ENCODE measurements at places on chromosomes 2 and 18. TPM values are rescaled to one million over a fixed set of nuclear protein-coding genes. Genes with fewer than 3 reads are reported as not detected.

The CCT4 gene
- 179 TPM for polyA plus RNA-seq

DNA sequence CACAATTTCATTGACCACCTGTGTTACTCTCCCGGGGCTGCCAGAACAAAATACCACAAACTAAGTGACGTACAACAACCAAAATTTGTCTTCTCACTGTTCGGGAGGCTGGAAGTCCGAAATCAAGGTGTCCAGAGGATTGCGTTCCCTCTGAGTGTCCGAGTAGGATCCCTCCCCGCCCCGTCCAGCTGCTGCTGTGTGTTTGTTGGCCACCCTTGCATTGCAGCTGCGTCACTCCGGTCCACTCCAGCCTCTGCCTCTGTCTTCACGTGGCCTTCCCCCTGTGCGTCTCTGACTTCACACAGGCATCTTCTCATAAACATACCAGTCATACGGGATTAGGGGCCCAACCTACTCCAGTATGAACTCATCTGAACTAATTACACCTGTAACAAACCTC is 251.8 kb upstream of the SMIM21 start:
- DNase-seq: no peak

- DNase-seq: no peak
These were observed 193.8 kb upstream of the STK17B start for GRCh38 chr2:196365145-196365544.

The FABP1 gene
- 18.6 TPM for polyA plus RNA-seq

GRCh38 chr2:236177967-236178889 is 10.0 kb upstream of the GBX2 start:
- no peak for DNase-seq

- no peak for DNase-seq
These were observed 201.2 kb downstream of the CCDC178 start for GRCh38 chr18:33239298-33239697.

The PLB1 gene
- 1.3 TPM for polyA plus RNA-seq

- no peak for DNase-seq
These were observed 43.3 kb downstream of the SNED1 start for GRCh38 chr2:241041589-241042158.

- no peak for DNase-seq
These were observed at the start of gene EVX2 for GRCh38 chr2:176083796-176084261. Gene EVX2 (minus strand): TSS chr2:176083962. CDS start chr2:176083776, 186 bp downstream.

DNA sequence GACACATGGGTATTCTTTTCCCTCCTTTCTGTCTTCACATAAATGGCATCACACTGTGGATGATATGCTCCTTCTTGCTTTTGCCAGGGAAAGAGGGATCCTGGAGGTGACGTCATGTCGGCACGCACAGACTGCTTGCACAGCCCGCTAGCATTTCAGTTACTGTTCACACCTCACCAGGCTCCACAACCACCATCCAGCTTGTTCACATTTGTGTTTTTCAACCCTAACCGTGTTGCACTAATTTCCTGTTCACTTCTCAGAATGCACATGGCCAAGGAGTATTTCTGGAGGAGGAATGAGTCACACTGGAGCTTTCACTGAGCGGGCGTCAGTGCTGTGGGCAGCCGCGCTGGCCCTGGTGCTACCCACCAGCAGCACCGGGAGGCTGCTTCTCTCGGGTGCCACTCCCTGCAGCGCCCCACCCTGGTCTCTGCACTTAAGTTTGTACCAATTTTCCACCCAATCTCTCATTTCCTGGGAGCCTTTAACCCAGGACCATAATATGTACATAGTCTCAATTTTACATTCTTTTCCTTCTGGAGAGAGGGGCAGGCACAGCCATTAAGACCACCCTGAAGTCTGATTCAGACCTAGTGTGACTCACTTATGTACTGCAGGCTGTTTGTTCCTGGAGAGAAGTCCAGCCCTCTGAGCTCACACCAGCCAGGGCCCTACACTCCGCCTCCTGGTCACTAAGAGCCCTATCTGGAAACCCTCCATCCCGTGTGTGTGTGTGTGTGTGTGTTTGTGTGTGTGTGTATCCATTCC is 65.1 kb downstream of the MBP start:
- no peak for DNase-seq

The CPO gene
- 2.0 TPM for polyA plus RNA-seq

DNA sequence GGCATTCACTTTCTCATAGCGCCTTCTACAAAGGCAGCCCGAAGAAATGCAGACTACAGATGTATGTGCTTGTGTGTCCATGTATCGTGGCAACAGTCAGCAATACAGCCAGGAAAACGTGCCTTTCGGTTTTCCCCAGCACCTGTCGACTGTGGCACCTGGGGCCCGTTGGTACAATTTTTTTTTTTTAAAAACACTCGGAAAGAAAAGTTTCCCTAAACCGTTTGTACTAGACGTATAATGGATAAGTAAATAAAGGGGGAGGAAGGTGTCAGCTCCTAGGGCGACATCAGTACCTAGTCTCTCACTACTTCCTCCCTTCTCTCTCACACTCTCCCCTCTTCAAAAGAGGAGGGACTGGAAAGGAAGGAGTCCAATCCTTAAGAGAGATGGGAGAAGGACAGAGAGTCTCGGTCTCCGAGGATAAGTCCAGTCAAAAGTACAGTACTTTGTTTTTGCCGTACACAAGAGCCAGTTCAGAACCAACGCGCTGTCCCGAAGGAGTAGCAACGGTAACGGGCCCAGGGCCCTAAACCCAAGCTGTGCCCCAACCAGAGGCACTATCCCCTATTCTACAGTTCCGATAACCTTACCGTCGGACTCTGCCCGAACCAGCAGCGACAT is 759 bp downstream of the PPP4R3B start:
- peak; percentile 41 for DNase-seq

DNA sequence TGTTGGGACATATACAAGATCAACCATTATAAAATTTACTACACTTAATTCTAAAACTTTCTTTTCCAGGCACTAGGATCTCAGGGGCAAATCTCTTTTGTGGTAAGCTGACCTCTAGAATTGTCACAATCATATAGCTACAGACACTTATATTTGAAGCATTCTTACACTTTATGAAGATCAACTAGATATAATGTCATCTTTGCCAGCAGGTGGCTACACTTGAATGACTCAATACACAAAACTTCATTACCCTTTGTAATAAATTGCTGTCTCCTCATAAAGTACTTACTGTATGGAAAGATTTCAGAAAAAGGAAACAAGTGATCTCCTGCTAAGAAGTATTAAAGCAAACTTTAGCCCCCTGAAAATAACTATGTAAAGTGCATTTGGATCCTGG is 77.8 kb downstream of the RDH14 start:
- no peak for DNase-seq

The ACMSD gene
- polyA plus RNA-seq: 30.0 TPM

GRCh38 chr2:231711677-231712450 is 3.5 kb downstream of the PTMA start:
- no peak for DNase-seq

GRCh38 chr2:187422282-187422681 is 25.8 kb downstream of the CALCRL start:
- DNase-seq: no peak

GRCh38 chr2:187324631-187325030 is 123.4 kb downstream of the CALCRL start:
- DNase-seq: no peak

DNA sequence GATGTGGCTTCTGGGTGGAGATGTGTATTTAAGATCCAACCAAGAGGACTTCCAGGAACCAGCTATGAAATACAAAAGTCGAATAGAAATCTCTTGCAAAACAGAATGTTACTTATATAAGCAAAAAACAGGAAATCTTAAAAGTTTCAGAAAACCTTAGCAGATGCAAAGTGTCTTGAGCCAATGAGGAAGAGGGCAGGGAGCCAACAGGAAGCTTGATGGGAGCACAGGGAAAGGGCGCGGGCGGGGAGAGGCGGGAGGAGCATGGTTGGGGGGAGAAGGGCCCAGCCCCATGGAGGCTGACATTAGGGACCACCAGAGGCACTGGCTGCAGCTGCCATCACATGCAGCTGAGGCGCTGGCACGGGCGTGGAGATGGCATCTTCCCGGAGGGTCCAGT is 203.3 kb downstream of the SNTG2 start:
- no peak for DNase-seq

The CHRNA1 gene
- polyA plus RNA-seq: 6.1 TPM

DNA sequence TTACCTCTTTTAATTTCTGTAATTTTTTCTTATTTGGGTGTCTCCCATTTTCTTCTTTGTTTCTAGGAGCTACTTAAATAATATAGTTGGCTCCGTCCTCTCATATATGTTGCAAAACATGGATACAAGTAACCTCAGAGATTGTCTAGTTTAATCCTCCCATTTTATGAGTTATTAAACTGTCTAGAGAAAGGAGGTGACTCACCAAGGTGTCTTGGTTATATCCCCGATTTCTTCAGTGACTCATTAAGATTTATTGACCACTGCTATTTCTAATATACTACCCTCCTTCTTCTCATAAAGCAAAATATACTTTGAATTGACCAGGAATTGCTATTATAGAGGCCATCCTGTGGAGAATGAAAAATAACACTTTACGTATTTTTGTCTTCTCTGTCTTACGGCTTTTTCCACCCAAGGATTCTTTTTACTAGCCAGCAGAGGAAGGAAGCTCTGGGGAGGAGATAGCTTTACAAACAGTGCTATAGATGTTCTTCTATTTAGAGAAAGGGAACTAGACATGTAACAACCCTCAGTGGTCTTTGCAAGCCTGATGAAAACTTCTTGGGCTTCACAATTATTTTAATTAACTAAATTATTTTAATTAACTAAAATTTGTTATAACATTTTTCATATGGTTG is 300.4 kb upstream of the TNP1 start:
- no peak for DNase-seq

The ATP6V1B1 gene
- 74.9 TPM for polyA plus RNA-seq

The ZC3H6 gene
- 8.4 TPM for polyA plus RNA-seq

DNA sequence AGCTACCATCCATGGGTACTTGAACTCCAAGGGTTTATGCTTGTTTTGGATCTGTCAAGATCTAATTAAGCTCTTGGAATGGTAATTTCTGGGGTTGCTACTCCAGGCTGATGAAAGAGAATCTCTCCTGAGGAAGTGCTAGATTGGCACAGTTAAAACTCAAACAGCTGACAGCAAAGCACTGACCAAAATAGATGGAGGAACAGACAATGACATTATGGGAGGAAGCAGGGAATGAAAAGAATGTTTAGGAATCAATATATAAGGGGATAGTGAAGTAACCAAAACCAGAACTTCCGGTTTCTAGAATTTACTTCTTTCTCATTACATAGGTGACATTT is 6.3 kb downstream of the THUMPD2 start:
- no peak for DNase-seq

- DNase-seq: no peak
These were observed 248.9 kb upstream of the THUMPD2 start for GRCh38 chr2:40027968-40028367.

The UBR3 gene
- polyA plus RNA-seq: 36.6 TPM

DNA sequence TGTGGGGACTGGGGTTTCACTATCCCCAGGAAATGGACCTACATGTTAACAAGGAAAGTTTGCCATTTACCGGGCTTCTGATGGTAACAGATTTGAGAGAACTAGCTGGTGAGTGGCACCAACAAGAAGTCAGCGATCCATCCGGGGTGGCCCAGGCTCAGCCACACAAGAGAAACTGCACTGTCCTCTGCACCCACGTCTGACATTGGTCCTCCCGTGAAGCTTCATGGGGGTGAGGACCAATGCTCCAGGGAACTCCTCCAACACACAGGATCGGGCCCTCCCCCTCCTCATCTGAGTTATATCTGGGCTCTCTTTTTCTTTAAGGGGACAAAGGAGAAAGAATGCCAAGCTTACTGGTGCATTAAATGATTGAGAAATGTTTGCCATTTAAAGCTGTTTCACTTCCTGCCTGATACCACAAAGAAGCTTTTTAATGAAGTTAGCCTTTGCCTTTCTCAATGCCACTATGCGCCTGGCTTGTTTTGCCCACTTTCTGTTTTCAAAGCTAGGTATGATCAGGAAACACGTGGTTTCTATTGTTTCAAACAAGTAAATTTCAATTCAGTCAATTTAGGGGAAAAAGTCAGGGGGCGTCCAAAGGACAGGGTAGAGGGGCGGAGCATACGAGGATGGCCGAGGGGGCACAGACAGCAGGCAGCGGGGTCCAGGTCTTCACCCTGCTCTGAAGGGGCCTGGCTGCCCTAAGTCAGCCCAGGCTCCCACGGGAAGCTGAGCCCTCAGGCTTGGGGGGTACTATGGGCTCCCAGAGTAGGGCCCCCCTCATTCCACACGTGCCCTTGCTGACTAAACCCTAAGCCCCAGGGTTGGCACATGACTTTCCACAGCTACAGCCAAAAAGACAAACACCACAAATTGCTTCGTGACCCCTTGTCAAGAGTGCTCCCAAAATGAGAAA is 204.0 kb upstream of the ID2 start:
- DNase-seq: no peak

The TMEM198 gene
- polyA plus RNA-seq: 2.7 TPM

DNA sequence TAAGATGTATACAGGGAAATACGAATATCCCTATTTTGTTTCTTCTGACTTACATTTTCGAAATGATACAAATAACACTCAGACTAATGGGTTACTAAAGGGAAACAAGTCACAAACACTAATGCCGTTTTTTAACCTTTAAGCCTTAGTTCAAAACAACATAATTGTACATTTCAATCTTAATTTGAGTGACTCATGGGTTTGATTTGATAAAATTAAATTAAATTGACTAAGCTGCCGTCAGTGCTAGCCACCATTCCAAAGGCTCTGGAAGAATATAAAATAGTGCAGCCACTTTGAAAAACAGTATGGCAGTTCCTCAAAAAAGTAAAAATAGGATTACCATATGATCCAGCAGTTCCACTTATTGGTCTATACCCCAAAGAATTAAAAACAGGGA is 133.8 kb upstream of the NT5C1B start:
- no peak for DNase-seq

- no peak for DNase-seq
These were observed 57.1 kb downstream of the PTH2R start for GRCh38 chr2:208463721-208464120.

The RTKN gene
- 67.5 TPM for polyA plus RNA-seq

The L3MBTL4 gene
- 5.9 TPM for polyA plus RNA-seq

The GRHL1 gene
- polyA plus RNA-seq: 7.3 TPM

DNA sequence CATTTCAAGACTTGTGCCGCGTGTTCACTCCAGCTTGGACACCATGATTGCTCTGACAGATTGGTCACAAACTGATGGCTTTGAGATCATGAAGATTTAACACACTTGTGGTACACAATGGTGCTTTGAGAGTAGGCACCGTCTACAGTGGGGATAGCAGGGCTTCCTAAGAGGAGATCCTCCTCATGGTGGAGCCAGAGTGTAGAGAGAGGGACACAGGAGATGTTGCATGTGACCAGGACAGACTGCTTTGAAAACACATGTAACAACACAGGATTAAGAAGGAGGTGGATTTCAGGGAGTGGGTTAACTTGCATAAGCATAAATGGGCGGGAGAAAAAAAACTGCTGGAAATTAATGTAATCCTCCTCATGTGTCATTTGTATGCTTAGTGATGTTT is 95.7 kb upstream of the LINC00305 start:
- DNase-seq: no peak
